ENCODE measurements at places on chromosomes 2 and 18.

- DNase-seq, result no peak
Observed at GRCh38 chr2:26668856-26669750, 23.4 kb upstream of the KCNK3 start.

DNA sequence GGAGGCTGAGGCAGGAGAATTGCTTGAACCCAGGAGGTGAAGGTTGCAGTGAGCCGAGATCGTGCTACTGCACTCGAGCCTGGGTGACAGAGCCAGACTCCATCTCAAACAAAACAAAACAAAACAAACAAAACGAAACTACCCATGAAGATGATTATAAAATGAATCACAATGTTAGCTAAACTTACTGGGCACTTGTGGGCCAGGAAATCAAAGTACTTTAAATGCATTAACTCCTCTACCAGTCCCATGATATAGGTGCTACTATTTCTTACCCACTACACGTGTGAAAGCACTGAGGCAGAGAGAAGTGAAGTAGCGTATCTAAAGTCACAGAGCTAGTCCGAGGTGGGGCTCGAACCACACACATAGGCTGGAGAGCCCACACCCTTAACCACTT lies 53.6 kb downstream of the POLE4 start:
- DNase-seq, result no peak

- DNase-seq, result no peak
Observed at GRCh38 chr18:46421973-46422551, 235.0 kb downstream of the LOXHD1 start.

GRCh38 chr2:51673628-51674027 lies 641.7 kb upstream of the NRXN1 start:
- no peak for DNase-seq

Data from activated CD4-positive, alpha-beta T cell treated with anti-CD3 and anti-CD28 coated beads for 4 hours (primary cell).